Naive thymus-derived CD4-positive, alpha-beta T cell (primary cell): ENCODE measurements at places on chromosomes 11 and 22. TPM values are rescaled to one million over a fixed set of nuclear protein-coding genes. Genes with fewer than 3 reads are reported as not detected.
A peak's percentile ranks its signal among the peaks of the same experiment; 100 is the strongest.

RGL4 gene
- total RNA-seq, result 19.9 TPM

DNA sequence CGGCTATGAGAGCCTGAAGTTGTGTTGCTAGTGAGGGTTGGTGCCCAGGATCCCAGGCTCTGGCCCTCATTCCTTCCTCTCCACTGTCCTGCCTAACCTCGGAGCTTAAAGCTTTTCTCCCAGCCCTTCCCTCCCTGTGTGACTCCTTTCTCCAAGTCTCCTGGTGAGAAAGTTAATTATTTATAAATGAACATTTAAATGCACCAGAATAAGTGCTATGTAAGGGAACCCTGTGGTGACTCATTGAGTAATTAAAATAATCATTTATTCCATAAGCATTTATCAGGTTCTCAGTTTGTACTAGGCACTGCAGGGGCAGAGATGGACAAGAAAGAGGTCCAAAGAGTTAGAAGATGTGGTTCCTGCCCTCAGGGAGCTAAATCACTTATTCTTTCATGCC, 89.1 kb upstream of the ISX start:
- no peaks in the 10 kb centered on the region for H3K36me3 ChIP-seq
- DNase-seq, result no peak
- H3K27ac ChIP-seq, result no peak overlapping the region
- H3K27me3 ChIP-seq, result no peaks in the 10 kb centered on the region
- H3K4me1 ChIP-seq, result no peaks in the 10 kb centered on the region

DNA sequence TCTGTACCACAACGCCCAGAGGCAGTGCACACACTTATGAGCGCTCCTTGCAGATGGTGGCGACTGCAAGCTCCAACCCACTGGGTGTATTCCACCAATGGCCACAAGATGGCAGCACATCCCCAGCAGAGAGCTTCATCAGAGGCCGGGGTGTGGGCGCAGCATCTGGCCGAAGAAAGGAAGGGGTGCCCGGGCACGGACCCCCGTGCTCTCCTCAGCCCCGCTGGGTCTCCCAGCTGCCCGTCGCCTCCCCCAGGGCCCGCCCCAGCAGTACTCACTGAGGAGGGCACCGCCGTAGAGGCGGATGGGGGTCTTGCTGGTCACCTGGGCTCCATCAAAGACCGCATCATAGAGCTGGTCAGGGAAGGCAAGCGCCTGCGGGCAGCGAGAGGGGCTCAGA, 14.2 kb downstream of the TP53I11 start:
- no peaks in the 10 kb centered on the region for H3K36me3 ChIP-seq
- peak; percentile 76 for DNase-seq
- no peaks in the 10 kb centered on the region for H3K27me3 ChIP-seq
- H3K4me3 ChIP-seq, result no peak overlapping the region
- H3K4me1 ChIP-seq, result no peaks in the 10 kb centered on the region

CATSPERZ gene
- total RNA-seq, result not detected

DNA sequence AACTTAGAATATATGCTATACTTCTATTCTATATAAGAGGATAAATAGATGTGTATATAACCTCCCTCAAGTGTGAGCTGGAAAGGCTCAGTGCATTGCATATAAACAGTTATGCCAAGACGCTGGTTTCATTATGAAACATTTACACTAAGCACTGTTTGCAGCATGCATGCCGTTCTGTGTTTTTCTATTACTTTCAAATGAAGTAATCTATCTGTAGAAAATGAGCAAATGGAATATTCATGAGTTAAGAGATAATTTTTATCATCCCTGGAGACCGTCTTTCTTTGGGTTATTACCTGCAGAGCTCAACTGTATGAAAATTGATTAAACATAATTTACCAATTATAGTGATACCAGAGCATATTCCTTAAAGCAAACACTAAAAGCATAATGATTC, 925.7 kb upstream of the CCDC90B start:
- H3K27ac ChIP-seq, result no peak overlapping the region
- no peak overlapping the region for H3K4me3 ChIP-seq
- no peak for DNase-seq
- H3K27me3 ChIP-seq, result no peaks in the 10 kb centered on the region
- no peaks in the 10 kb centered on the region for H3K36me3 ChIP-seq
- no peaks in the 10 kb centered on the region for H3K4me1 ChIP-seq

DNA sequence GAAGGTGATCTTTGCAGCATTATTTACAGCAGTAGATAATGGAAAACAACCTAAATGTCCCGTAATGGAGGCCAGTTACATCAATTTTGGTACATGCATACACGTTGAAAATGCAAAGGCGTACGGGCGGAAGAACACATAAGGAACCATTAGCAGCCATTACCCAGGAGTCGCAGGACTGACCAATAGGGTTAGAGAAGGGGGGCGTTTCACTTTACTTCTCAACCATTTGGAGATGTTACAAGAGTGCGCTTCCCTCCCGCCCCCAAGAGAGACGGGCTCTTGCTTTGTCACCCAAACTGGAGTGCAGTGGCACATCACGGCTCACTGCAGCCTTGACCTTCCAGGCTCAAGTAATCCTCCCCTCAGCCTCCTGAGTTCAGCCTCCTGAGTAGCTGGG, 52.8 kb upstream of the SLC35C1 start:
- DNase-seq, result no peak
- H3K4me3 ChIP-seq, result no peak overlapping the region
- no peaks in the 10 kb centered on the region for H3K4me1 ChIP-seq
- H3K27ac ChIP-seq, result no peak overlapping the region
- no peaks in the 10 kb centered on the region for H3K27me3 ChIP-seq
- H3K36me3 ChIP-seq, result no peaks in the 10 kb centered on the region

DNA sequence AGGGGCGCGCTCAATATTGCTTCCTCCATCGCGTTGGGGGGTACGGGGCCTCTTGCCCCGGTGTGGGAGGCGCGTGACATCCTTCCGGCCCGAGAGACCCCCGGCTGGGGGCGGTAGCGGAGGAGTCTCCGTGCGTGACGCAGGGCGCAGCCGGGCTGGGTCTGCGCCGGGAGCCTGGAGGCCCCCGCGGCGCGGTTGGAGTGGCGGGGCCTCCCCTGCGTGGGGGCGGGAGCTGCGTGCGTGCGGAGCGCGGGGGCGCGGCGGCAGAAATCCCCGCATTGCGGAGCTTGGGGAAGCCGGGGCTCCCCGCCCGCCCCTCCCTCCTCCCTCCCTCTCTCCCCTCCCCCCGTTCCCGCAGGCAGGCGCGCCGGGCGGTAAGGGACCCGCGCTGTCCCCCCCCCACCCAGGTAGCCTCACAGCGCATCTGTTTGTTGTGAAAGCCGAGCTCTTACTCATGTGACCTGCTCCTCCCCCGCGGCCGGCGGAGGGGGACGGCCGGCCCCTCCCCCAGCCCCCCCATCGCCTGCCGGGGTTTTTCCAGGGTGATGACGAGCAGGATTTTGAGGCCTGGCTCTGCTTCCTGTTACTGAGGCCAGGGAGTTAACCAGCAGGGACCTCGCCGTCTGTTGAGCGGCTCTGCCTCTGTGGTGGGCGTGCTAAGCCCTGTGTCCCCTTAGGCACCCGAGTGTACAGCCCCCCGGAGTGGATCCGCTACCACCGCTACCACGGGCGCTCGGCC, 1.6 kb downstream of the PIM3 start:
- H3K27me3 ChIP-seq, result no peaks in the 10 kb centered on the region
- peaks cover 4% of the 10 kb centered on the region for H3K36me3 ChIP-seq
- peak overlapping the region; percentile 90 for H3K27ac ChIP-seq
- peaks cover 27% of the 10 kb centered on the region for H3K4me1 ChIP-seq
- peak; percentile 58 for DNase-seq

GRCh38 chr11:71309611-71310010, 57.2 kb upstream of the SHANK2 start:
- no peaks in the 10 kb centered on the region for H3K27me3 ChIP-seq
- H3K4me1 ChIP-seq, result no peaks in the 10 kb centered on the region
- no peaks in the 10 kb centered on the region for H3K36me3 ChIP-seq
- no peak overlapping the region for H3K4me3 ChIP-seq
- H3K27ac ChIP-seq, result no peak overlapping the region

- no peaks in the 10 kb centered on the region for H3K36me3 ChIP-seq
- H3K4me3 ChIP-seq, result no peak overlapping the region
- H3K27me3 ChIP-seq, result no peaks in the 10 kb centered on the region
- peak; percentile 4 for DNase-seq
- peaks cover 31% of the 10 kb centered on the region for H3K4me1 ChIP-seq
These were observed 28.2 kb downstream of the TPBGL start for GRCh38 chr11:75268626-75269366.

- H3K4me3 ChIP-seq, result no peak overlapping the region
- no peak overlapping the region for H3K27ac ChIP-seq
- DNase-seq, result no peak
- no peaks in the 10 kb centered on the region for H3K4me1 ChIP-seq
- H3K27me3 ChIP-seq, result no peaks in the 10 kb centered on the region
These were observed 16.0 kb downstream of the KCNQ1OT1 start for GRCh38 chr11:2683806-2684205.

CHRM1 gene
- total RNA-seq, result not detected in 2 replicates

DNA sequence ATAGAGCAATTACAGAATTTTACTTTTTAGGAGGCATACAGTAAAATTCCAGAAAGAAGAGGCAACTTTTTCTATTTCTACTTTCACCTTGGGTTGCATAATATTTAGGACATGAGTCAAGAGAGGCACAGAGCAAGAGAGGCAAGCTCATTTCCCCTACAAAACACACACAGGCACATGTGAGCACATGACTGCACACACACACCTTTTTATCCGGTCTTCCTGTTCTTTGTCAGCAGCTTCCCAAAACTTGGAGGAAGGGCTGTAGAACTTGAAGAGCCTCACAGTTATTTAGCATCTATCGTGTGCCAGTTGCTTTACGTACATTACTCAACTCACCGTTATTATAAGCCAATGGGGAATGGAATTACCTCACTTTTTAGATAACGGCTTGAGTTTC, 37.8 kb upstream of the CCDC179 start:
- H3K4me3 ChIP-seq, result no peak overlapping the region
- H3K36me3 ChIP-seq, result no peaks in the 10 kb centered on the region
- no peaks in the 10 kb centered on the region for H3K4me1 ChIP-seq

- H3K27me3 ChIP-seq, result no peaks in the 10 kb centered on the region
- no peak overlapping the region for H3K4me3 ChIP-seq
- H3K36me3 ChIP-seq, result no peaks in the 10 kb centered on the region
- no peak for DNase-seq
- no peak overlapping the region for H3K27ac ChIP-seq
- H3K4me1 ChIP-seq, result no peaks in the 10 kb centered on the region
These were observed 390.0 kb upstream of the CADM1 start for GRCh38 chr11:115894176-115894575.

- H3K27ac ChIP-seq, result no peak overlapping the region
- H3K4me3 ChIP-seq, result no peak overlapping the region
- H3K4me1 ChIP-seq, result no peaks in the 10 kb centered on the region
- H3K36me3 ChIP-seq, result no peaks in the 10 kb centered on the region
- no peak for DNase-seq
These were observed 136.5 kb downstream of the TRIM29 start for GRCh38 chr11:120001178-120002090.

DNA sequence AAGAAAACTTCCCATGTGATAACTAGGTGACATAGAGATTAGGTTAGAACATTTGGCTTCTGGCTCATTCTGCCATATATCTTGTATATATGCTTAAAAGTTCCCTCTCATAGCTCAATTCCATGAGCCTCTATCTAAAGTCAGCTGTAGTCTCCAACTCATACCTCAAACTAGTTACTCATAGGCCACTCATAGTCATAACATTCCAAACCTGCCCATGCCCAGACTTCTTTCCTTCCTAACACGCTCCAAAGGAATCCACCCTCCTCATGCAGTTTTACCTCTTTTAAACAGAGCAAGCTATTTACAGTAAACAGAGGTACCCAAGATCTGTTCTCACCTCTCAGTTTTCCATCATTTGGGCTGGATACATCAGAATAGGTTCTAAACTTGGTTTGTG, 39.4 kb downstream of the GLYATL2 start:
- no peak for DNase-seq
- H3K36me3 ChIP-seq, result no peaks in the 10 kb centered on the region
- no peaks in the 10 kb centered on the region for H3K4me1 ChIP-seq
- no peak overlapping the region for H3K4me3 ChIP-seq
- H3K27ac ChIP-seq, result no peak overlapping the region
- H3K27me3 ChIP-seq, result no peaks in the 10 kb centered on the region

- no peaks in the 10 kb centered on the region for H3K36me3 ChIP-seq
- no peaks in the 10 kb centered on the region for H3K27me3 ChIP-seq
- no peak overlapping the region for H3K27ac ChIP-seq
- H3K4me1 ChIP-seq, result no peaks in the 10 kb centered on the region
- DNase-seq, result no peak
These were observed 1073.0 kb downstream of the BRD1 start for GRCh38 chr22:48754611-48755058.

GRCh38 chr22:32531931-32532819, 57.6 kb downstream of the FBXO7 start:
- DNase-seq, result no peak
- H3K36me3 ChIP-seq, result no peaks in the 10 kb centered on the region
- no peak overlapping the region for H3K27ac ChIP-seq
- H3K4me1 ChIP-seq, result no peaks in the 10 kb centered on the region

DNA sequence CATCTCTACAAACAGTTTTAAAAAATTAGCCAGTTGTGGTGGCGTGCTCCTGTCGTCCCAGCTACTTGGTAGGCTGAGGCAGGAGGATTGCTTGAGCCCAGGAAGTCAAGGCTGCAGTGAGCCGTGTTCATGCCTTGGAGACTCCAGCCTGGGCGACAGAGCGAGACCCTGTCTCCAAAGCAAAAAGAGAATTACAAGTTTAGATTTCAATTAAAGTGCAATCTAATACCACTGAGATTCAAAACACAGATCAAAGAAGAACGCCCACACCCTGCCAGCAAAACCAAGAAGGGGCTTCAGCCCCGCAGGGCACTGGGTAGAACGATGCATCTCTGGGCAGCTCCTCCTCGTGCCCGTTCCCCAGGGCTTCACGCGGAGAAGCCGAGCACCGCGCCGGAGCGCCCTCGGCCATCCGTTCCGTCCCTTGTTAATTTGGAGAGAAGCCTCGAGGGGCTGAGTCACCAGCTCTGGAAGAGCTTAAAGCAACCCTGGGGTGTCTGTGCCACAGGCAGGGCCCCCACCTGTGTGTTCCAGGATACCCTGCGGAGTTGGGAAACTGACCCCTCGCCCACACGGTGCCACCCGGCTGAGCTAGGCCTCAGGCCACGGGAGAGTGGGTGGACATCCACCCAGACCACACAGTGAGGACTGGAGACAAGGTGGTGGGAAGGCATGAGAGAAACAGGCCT, 47.0 kb downstream of the AP2A2 start:
- H3K4me3 ChIP-seq, result no peak overlapping the region
- peaks cover 62% of the 10 kb centered on the region for H3K36me3 ChIP-seq
- no peaks in the 10 kb centered on the region for H3K27me3 ChIP-seq
